Ammon's horn (tissue), 1 donor: ENCODE measurements at places on chromosomes 11 and 22.

- DNase-seq, result no peak
Measured at GRCh38 chr11:11173316-11174025, 179.6 kb downstream of the CSNK2A3 start.

DNA sequence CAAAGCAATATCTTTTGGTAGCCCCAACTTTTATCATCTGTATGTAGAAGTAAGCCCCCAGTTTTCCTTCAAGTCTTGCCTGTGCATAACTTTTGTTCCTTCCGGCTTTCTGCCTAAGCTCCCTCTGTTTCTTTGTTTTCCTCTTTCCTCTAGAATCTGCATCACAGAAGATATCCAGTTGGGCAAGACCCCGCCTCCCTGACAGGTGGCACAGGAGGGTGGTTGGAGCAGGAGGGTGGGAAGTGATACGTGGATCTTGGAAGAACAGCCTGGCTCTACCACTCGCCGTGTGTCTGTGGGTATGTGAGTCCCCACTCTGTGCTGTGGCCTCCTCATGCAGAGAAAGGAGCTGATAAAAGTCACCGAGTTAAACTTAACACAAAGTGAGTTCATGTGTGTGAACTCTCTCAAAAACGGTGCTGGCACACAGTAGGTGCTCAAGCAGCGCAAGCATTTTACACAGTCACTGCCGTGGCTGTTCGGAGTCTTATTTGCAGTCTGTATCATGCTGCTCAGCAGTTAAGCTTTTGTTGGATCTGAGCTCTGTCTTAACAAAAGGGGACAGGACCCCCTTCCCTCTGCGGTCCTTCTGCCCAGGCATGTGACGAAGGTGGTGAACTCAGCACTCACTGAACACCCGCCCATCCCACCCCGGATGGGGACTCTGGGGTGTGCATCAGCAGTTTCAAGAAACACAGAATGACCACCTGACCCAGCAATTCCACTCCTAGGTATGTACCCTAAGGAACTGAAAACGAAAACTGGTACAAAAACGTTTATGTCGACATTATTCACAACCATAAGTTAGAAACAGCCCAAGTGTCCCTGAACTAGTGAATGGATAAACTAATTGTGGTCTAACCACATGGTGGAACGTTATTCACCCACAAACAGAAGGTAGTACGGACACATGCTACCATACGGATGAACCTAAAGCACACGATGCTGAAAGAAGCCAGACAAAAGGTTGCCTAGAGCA is 249.1 kb downstream of the CTTN start:
- DNase-seq, result no peak

DNA sequence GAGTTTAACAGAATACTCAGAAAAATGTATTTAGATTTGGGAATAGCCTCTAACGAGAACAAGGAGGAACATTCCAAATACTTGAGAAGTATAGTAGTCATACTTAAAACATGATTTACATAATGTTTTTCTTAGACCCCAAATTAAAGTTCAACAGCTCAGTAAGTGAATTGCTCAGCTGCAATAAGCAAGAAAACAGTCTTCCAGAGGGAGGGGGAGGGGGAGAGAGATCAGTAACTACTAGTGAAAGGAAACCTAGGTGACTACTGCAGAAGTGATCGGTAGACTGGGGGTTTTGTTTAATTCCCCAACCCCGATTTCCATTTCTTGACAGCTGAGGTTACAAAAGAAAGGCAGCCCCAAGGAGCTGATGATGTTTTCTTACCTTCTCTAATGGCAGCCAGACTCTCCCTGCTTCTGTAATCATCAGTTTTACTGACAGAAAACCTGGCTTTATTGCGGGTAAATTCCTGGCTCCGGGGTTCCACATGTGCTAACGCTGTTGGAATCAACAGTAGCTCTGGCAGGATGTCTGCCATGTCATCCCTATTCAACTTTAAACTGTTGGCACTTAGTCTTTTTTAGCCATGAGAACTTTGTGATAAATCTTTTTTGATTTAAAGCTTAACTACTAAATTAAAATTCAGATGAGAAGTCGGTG is 82.4 kb upstream of the BIRC3 start:
- DNase-seq, result no peak

DNA sequence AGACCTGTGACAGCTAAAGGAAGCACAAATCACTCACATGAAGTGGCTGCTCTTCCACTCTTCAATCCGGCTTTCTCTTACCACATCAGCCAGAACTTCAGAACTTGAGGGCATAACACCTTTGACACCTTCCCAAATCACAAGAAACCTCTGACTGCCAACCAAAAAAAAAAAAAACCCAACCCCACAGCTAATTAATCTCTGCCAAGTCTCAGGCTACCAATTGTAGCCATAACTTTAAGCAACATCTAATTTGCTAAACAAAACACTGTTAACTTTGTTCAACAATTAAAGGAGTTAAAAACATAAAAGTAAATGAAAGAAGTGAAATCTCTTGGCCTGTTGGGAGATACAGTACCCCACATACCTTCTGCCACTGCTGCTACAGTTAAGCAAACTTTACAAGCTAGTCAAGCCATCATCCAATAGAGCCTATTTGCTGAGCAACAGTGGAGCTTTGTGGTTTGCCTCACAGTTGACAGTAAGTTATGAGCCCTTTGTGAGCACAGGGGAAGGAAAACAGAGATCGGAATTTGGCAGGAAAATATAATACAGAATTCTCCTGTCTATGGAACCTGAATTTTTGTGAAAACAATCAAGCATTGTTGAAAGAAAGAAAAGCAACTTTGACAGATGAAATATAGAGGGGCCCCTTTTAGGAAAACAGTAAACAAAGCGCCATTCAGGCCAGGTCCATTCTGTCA is at the start of gene SOX6:
SOX6 (minus strand) TSS at position 490 of the 704 bp plus-strand sequence. CDS start 15,298 bp downstream, outside the sequence.
- peak; percentile 64 for DNase-seq

- no peak for DNase-seq
Measured at GRCh38 chr22:22823131-22823810, 64.3 kb upstream of the IGLL5 start.

DNA sequence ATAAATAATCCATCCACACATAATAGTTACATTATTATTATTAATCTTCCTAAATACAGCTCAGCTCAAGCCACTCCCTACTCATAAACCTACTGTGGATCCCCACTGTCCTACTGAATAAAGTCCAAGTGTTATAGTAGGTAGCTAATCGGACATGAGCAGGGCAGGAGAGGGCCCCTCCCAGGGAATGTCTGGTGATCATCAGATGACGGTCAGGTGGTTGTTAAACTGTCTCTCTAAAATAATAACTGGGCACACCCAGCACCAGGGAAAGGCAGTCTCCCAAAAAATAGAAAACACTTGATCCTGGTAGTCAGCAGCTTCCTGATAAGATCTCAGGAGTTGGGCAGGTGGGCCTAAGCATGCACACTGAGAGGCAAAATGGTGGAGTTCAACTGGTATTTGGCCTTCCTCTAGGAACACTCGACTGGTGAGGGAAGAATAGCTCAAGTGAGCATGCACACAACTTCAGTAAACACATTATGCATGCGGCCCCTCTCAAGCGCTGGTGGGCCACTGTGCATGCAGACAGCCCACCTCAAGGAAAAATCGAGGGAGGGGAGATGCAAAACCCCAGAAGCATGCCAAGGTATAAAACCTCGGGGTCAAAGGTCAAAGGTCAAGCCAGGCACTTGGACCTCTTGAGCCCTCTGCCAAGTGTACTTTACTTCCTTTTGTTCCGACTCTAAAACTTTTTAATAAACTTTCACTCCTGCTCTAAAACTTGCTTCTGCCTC is 65.0 kb downstream of the LRRC32 start:
- DNase-seq, result no peak

GRCh38 chr11:46521961-46522681 is 71.7 kb downstream of the AMBRA1 start:
- no peak for DNase-seq

DNA sequence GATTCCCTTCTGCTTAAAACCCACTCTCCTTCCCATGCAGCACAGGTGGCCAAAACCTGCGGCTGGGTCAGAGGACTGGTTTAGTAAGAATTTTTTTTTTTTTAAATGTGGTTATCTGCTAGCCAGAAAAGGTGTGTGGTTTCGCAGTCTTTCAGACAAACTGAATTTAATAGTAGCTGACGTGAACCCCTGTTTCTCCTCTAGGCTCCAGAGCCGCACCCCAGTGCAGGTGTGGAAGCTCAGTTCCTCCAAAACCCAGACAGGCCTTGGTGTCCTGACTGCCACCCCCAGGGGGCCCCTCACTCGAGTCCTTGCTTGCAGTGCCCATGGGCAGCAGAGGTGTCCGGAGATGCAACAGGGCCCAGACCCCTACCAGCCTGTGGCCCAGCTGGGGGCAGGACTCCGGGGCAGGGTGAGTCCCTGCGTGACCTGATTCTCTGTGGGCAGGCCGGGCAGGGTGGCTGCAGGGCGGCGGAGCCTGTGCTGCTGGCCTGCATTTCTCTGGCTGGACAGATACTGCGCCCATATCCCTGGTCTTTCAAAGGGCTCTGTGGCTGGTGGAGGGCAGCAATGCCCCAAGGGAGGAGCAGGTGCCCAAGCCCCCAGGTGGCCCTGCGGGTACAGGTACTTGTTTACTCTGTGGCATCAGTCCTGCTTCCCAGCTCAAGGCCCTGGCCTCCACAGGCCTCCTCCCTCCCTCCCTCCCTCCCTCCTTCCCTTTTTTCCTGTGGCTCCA is 15.2 kb downstream of the KCNQ1 start:
- no peak for DNase-seq
